Activated T-helper 1 cell treated with anti-CD3 and anti-CD28 coated beads, Interleukin-2, amount 50 U/mL, for 16 hours (primary cell): ENCODE measurements at places on chromosomes 7 and 10.

GRCh38 chr7:102291056-102291915, 4.6 kb downstream of the SH2B2 start:
- DNase-seq: no peak

DNA sequence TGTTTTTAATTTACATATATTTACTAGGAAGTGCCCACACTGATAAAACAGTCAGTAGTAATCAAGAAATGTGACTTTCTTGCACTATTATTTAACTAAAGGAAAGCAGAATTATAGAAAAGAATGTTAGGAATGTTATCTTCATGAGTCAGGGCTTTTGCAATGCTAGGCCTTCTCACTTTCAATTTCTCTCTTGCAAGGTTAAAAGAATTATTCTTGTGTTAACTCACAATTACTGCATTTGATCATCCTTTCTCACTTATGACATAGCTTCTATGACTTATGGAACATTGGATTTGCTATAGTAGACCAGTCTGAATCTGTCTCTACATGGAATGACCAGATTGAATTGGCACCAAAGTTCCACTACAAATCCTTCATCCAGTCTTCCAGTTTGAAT, 192.4 kb downstream of the SDK1 start:
- no peak for DNase-seq

GRCh38 chr10:16944402-16944801, 127.2 kb upstream of the RSU1 start:
- DNase-seq: no peak

GRCh38 chr10:17951868-17952371, at the start of gene SLC39A12:
Gene SLC39A12 (plus strand): TSS chr10:17951918. CDS start chr10:17953277, 1,359 bp downstream.
- DNase-seq: no peak

- DNase-seq: no peak
Measured at GRCh38 chr10:101974091-101974971, 81.6 kb downstream of the ARMH3 start.
